ENCODE measurements at places on chromosomes 11 and 22. TPM values are rescaled to one million over a fixed set of nuclear protein-coding genes. Genes with fewer than 3 reads are reported as not detected.

DNA sequence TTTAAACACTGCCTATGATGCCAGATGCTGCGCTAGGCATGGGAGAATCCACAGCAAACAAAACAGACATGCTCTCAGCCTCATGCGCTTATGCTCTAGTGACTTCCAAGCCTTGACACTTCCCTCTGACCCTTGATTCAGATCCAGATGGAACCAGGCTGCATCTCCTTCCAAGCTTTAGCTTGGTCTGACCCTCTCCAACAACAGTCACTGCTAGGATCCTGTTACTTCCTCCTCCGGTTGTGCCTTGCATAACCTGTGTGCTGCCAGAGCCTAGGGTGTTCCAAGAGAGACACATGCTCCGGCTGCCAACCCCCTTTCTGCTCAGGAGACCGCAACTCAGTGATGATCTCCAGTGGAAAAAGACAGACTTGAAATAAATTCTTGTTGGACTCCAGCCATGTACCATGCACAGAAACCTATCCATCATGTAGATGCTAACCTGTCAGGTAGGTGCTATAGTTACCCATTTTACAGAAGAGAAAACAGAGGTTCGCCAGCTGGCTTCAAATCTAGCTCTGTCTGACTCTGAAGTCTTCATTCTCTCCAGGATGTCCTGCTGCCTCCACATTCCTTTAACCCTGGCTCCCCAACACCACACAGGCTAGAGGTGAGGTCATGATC is 136.3 kb upstream of the TEAD1 start:
- peak; percentile 38 for DNase-seq

DNA sequence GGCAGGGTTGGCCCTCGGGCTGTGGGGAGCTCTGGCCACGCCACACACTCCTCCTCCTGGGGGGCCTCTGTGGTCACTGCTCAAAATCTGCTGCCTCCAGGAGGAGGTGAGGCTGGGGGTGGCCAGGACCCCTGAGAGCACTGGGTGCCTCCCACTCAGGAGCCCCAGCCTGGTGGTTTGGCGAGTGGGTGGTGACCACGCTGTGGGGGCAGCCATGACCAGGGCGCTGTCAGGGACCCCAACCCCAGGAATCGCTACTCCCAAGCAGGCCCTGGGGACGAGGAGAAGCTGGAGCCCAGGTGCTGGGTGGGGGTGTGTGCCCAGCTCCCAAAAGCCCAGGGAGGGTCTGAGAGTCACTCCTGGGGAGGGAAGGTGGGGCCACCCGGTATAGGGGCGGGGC is 30.1 kb downstream of the TSPAN4 start:
- DNase-seq = no peak

DNA sequence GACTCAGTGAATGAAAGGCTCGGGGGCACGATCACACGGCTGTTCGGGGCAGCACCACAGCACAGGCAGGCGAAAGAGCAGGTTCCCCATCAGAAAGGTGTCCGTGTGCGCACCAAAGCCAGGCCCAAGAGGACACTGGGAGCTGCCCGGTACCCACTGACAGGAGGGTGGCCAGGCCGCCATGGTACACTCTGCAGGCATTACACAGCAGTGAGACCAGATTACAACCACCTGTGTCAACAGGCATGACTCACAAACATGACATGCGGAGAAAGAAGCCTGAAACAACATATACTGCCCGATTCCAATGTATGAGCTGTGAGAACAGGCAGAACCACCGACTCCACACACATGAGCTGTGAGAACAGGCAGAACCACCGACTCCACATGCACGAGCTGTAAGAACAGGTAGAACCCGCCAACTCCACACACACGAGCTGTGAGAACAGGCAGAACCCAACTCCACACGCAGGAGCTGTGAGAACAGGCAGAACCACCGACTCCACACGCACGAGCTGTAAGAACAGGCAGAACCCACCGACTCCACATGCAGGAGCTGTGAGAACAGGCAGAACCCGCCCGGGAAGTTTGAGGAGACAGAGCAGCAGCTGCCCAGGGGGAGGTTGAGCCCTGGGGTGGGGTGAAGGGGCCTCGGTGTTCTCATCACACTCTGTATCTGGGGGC is 32.6 kb downstream of the KIAA0930 start:
- DNase-seq = no peak

GRCh38 chr11:122107566-122107965 is 8.4 kb downstream of the BLID start:
- DNase-seq = no peak

- no peak for DNase-seq
These were observed 16.7 kb downstream of the SLCO2B1 start for GRCh38 chr11:75167617-75168016.

GRCh38 chr22:19432133-19432851 is at the start of gene MRPL40:
Gene MRPL40, plus strand, starts transcription at chr22:19432545. Its CDS starts 10 bp downstream, at chr22:19432555.
- peak; percentile 97 for DNase-seq

DNA sequence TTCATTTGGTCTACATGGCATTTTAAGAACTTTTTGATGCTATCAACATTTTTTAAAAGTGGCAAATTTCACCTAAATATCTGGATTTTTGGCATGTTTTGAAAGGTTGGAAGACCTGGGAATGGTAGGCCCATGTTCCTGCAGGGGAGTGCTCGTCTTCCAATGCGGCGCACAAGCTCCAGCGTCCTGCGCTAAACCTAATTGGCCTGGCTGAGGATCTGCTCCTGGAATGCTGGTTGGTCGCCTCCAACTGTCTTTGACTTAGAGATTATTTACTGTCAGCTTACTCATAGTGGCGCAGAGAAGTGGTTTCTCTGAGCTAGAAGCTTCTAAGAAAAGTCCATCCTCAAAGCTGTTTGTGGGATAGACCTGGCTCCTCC is 626 bp upstream of the LIMK2 start:
- DNase-seq = no peak

- no peak for DNase-seq
These were observed 160.2 kb downstream of the C11orf91 start for GRCh38 chr11:33540427-33540826.

DNA sequence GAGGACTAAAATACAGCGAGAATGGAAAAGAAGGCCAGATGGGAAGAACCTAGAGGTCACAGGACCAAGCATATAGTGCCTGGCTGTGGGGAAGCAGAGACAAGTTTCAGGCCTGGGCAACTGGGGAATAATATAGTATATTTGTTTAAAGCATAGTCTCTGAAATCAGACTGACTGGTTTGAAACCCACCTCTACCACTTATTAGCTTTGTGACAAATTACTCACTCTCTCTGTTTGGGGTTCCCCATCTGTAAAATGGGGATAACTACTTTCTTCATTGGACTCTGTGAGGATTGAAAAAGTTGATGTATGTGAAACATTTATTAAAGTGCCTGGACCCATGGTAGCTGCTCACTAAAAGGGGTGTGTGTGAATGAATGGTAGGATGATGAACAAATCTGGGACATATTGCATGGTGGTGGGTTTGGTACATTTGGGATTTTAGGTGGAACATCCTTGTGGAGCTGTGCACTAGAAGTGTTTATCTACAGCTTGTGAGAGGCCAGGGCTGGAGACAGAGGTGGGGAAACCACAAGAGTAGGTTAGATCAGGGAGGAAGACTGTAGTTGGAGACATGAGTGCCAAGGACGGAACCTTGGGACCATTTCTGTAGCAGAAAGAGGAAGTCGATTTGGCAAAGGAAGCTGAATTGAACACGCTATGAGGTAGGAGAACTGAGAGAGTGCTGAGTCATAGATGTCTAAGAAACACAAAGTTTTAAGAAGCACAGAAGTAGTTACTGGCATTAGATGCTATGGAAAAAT is 52.6 kb downstream of the SWAP70 start:
- no peak for DNase-seq

GRCh38 chr11:34860518-34860917 is 55.7 kb downstream of the APIP start:
- DNase-seq = no peak

- DNase-seq = peak; percentile 62
These were observed 28.2 kb downstream of the DBX1 start for GRCh38 chr11:20131788-20132666.

- DNase-seq = no peak
These were observed 48.2 kb upstream of the CCDC134 start for GRCh38 chr22:41752011-41752970.

- DNase-seq = no peak
These were observed 120.0 kb upstream of the C11orf58 start for GRCh38 chr11:16618431-16618830.

- DNase-seq = no peak
These were observed 56.0 kb upstream of the PARVA start for GRCh38 chr11:12321217-12321937.

GRCh38 chr11:85705800-85706199 is 19.8 kb upstream of the CCDC89 start:
- DNase-seq = no peak

Gene NLRX1
- total RNA-seq = 13.1 TPM

Gene CNTN5
- not detected for total RNA-seq

Gene GSTT2B
- 2.9 TPM for total RNA-seq

Gene MLC1
- not detected for total RNA-seq

Gene OVOL1
- 0.23 TPM for total RNA-seq

Gene ADAMTS8
- total RNA-seq = 0.15 TPM

Gene NOX4
- total RNA-seq = not detected

Gene OR5AK2
- total RNA-seq = not detected

Gene PGA5
- 0.18 TPM for total RNA-seq

Gene FOLR2
- total RNA-seq = 5.8 TPM

Gene RIBC2
- total RNA-seq = not detected

Gene FGF19
- 0.15 TPM for total RNA-seq

Gene RAB3IL1
- 4.0 TPM for total RNA-seq
